Cardiac muscle cell (in vitro differentiated cells and primary cell): ENCODE measurements at places on chromosomes 1 and 21. TPM values are rescaled to one million over a fixed set of nuclear protein-coding genes. Genes with fewer than 3 reads are reported as not detected.

DNA sequence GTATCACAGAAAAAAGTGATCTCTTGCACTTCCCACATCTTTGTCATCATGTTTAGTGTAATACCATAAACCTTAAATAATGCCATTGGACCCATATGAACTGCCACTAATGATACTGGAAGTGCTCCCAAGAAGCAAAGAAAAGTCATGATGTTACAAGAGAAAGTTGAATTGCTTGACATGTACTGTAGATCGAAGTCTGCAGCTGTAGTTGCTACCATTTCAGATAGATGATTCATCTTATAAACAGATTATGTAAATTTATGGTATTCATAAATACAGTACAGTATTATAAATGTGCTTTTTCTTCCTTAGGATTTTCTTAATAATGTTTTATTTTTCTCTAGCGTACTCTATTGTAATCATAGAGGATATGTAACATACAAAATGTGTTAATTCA lies 30.1 kb upstream of the LAMC2 start:
- DNase-seq: no peak

GRCh38 chr1:212585210-212585609 lies 23.4 kb upstream of the ATF3 start:
- no peak for DNase-seq

OR2M3 gene
- not detected in 2 replicates for polyA plus RNA-seq

GPR37L1 gene
- polyA plus RNA-seq: 0.79 TPM in 1 of 2 replicates, not detected in the other
